ENCODE measurements at places on chromosomes 7 and 10. TPM values are rescaled to one million over a fixed set of nuclear protein-coding genes. Genes with fewer than 3 reads are reported as not detected.

The LIPF gene
- total RNA-seq, result not detected

The CYP3A5 gene
- total RNA-seq, result 22.3 TPM

- no peak for DNase-seq
Observed at GRCh38 chr10:128567551-128567950, 441.3 kb upstream of the MKI67 start.

The EMX2 gene
- total RNA-seq, result not detected

GRCh38 chr7:155997431-155998327 lies 185.4 kb upstream of the SHH start:
- DNase-seq, result no peak

Data from pancreas (tissue), 10 donors.